ENCODE measurements at places on chromosomes 12 and 14.

DNA sequence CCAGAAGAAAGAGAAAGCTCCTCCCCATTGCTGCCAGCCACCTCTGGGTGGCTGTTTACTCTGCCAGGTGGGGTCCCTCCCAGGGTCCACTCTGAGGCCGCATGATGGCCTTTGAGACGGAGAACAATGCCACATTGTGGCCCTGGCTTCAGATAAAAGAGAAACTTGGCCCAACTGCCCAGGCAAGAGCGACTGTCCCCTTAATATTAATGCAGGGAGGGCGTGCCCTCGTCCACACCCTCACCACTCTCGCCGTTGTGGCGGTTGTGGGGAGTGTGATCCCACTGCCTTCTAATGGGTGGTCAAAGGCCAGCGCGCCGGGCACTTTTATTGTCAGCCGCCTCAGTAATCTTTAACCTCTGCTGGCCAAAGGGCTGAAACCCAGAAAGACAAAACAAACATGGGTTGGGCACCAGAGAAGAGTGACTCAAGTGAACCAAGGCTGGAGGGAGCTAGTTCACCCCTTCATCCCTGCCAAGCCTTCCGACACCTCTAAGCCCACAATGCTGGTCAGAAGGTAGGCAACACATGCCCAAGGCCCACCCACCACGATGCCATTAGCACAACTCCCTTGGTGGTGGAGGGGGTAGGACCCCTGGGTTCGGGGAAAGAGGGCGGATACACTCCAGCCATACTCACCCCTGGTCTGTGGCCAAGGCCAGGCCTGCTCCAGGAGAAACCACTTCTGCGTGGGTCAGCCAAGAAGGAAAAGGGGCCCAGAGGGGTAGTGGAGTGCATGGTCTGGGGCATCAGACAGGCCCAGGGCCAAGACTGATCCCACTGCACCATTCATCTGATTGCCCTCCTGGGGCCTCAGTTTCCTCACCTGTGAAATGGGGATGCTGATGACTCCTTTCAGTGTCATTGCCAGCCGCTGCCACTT, 44.5 kb upstream of the BCL11B start:
- DNase-seq, result no peak

DNA sequence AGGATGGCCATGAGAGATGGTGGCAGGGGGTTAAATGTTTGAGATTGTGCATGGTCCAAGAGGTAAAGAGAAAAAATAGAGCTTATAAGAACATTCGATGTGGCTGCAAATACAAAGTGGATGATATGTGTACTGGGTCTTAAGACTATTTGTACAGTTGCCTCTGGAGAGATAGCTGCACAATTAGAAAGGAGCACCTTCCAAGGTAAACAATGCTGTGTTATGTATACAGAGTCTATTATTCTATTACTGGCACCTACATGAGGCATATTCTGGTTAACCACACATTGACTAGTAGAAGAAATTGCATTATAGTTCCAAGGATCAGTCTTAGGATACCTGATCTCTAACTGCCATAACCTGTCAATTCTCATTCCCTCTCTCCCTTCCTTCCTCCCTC, 238.0 kb upstream of the FOXN3 start:
- no peak for DNase-seq

- no peak for DNase-seq
Observed at GRCh38 chr14:102802834-102803523, 25.7 kb downstream of the TRAF3 start.

- DNase-seq, result no peak
Observed at GRCh38 chr12:93950311-93950710, 198.1 kb upstream of the PLXNC1 start.

DNA sequence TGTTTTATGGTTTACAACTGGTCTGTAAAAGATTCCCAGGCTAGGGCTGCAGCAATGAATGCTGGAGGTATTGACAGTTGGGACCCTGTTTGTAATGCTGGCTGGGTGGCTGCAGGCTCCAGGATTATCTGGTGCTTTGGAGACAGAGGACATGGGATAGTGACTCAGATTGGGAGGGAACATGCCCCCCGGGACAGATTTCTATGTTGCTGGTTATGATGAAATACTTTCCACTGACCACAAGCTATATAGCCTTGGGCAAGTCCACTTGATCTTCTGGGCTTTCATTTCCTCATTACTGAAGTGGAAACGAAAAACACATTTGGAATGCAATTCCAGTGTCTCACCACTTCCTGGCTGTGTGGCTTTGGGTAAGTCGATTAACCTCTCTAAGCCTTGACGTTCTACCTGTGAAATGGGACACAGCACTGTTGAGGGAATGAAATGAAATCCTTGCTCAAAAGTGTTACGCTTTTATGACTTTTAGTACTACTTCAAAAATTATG, 6.3 kb upstream of the TPCN1 start:
- DNase-seq, result no peak

GRCh38 chr14:90791486-90791885, 24.7 kb downstream of the TTC7B start:
- no peak for DNase-seq

GRCh38 chr14:65162031-65162430, 59.7 kb upstream of the MAX start:
- DNase-seq, result no peak

DNA sequence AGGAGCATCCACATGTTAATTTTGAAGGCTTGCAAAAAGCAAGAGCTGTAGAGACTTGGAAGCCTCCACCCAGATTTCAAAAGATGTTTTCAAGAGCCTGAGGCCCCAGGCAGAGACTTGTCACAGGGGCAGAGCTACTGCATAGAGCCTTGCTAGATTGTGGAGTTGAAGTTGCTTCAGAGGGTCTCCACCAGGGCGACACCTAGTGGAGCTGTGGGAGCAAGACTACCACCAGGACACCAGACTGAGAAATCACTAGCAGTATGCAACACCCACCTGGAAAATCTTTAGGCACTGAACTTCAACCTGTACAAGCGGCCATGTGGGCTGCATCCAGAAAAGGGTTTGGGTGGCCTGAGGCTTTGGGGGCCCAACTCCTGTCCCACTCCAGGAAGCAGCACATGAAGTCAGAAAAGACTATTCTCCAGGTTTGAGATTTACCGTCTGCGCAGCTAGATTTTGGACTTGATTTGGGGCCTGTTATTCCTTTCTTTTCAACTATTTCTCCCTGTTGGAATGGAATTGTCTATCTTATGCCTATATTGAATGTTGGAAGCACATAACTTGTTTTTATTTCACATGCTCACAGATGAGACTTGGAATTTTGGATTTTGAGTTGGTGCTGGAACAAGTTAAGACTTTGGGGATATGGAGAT, 508.6 kb downstream of the FLRT2 start:
- DNase-seq, result no peak

DNA sequence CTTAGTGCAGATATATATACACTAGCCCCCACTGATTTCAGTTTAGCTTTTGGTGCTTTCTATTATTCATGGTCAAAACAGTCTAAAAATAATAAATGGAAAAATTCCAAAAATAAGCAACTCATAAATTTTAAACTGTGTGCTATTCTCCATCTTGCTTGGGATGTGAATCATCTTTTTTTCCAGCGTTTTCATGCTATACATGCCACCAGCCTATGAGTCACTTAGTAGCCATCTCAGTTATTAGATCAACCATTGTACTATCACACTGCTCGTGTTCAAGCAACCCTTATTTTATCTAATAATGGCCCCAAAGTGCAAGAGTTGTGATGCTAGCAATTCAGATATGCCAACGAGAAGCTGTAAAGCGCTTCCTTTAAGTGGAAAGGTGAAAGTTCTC, 73.9 kb upstream of the KRR1 start:
- no peak for DNase-seq

DNA sequence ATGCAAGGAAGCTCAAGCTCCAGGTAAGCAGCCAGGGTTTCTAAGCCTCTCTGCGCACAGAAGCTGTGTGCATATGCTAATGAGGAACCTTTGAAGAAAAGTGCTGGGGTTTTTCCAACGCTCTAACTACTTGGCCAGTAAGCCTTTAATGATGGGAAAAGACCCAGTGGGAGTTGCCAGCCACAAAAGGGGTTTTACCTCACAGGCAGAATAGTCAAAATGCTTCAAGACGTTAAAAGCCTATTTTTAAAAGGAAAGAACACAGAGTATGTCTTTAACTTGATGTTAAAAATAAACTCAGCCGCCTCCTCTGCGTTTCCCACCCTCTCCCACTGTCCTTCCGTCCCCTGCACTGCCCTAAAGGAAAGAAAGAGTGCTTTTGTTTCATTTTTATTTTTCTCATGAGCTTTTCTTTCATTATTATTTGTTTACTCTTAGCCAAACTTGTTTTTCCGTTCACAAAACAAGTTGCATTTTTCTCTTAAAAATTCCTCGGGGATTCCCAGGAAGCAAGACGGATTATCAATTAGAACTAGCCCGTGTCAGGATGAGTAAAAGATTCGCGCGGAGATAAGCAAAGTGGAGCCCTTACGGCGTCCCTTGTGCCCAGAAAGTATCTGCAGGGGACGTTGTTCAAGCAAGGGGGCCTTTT, 209.8 kb upstream of the NUDT4 start:
- DNase-seq, result no peak

DNA sequence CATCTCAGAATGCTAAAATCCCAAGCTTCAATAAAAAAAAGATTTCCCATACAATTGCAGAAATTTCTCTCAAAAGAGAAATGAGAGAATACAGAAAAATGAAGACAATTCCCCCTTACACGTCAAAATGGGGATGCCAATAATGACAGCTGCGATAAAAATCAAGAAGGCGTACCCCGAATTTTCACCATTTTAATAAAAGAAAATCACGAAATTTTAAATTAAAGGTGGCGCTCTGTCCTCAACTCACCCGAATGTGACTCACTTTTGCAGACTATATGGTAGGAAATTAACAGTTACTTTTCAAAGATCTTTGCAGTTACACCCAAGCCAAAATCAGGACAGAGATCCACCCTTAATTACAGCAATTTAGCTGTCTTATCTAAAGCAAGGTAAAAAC, 2.1 kb downstream of the ATP2B1 start:
- DNase-seq, result no peak

GRCh38 chr12:82671673-82672195, 15.0 kb upstream of the TMTC2 start:
- DNase-seq, result no peak

DNA sequence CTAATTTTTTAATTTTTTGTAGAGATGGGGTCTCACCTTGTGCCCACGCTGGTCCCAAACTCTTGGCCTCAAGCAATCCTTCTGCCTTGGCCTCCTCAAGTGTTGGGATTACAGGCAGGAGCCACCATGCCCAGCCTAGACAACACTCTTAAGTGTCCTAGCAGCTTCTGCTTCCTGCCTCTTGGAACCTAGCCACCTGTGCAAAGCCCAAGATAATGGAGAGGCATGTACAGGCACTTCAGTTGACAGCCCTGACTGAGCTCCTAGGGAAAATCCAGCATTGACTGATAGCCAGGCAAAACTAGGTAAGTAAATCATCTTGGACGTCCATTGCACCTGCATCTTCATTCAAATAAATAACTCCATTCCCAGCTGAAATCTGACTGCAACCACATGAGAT, 15.5 kb downstream of the COX14 start:
- DNase-seq, result no peak

DNA sequence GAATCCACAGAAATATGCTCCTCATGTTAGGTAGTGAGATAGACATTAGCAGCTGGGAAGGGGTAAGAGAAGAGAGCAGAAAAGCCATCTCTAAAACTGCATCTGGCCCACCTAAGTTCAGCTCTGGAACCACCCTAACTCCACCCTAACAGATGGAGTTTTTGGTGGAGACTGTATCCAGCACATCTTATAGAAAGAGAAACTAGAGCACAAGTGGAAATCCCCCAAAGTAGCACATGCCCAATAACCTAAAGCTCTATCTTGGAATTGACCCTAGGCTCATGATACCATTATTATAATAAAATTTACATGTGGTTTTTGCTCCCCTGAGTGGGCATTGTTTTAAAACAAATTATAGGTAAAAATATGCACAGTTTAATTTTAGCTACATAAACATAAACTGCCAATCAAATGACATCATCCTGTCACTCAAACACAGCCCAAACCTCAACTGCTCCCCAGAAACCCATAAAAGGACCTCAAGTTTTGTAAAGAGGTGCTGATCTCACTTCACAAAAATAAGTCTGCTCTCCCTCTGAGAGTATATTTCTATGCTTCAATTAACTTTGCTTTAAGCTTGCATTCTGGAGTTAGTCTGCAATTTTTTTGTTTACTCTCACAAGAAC, 206.4 kb downstream of the PIK3C2G start:
- DNase-seq, result no peak
